CD8-positive, alpha-beta memory T cell (primary cell): ENCODE measurements at places on chromosomes 16 and 17. TPM values are rescaled to one million over a fixed set of nuclear protein-coding genes. Genes with fewer than 3 reads are reported as not detected.
A peak's percentile ranks its signal among the peaks of the same experiment; 100 is the strongest.

The SPOP gene
- total RNA-seq: 74.8 TPM

The HOXB3 gene
- total RNA-seq: 3.5 TPM

The MRPL28 gene
- 98.0 TPM for total RNA-seq

DNA sequence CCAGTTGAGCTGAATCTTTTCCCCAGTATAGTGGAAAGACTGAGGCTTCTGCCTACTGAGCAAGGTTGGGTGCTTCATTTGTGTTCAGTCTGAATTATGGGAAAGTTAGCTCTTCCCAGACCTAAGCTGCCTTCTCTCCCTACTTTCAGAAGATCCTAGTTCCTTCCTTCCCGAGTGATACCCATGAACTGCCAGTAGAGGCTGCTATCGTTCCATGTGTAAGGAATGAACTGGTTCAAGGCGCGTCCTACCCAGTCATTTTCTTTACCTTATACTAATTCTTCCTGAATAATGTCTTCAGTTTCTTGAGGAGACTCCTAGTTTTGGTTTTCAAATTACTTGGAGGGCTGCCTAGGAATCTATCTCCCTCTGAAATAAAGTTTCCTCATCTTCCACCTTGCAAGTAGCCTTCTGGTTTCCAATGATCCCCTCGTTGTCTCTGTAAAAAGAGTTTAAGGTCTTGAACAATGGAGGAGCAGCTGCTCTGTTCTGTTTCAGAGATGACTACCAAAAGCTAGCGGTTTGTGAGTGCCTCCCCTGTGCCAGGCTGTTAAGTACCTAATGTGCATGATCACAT lies 934 bp upstream of the AOC2 start:
- peaks cover 42% of the 10 kb centered on the region for H3K36me3 ChIP-seq
- DNase-seq: no peak
- no peaks in the 10 kb centered on the region for H3K27me3 ChIP-seq
- no peaks in the 10 kb centered on the region for H3K4me1 ChIP-seq
- no peak overlapping the region for H3K4me3 ChIP-seq

GRCh38 chr16:58329135-58329534 lies 34.3 kb upstream of the PRSS54 start:
- no peak overlapping the region for H3K27ac ChIP-seq
- no peak for DNase-seq
- no peak overlapping the region for H3K4me3 ChIP-seq
- no peaks in the 10 kb centered on the region for H3K36me3 ChIP-seq
- H3K27me3 ChIP-seq: no peaks in the 10 kb centered on the region
- no peaks in the 10 kb centered on the region for H3K4me1 ChIP-seq

The KIFC3 gene
- 3.2 TPM for total RNA-seq

DNA sequence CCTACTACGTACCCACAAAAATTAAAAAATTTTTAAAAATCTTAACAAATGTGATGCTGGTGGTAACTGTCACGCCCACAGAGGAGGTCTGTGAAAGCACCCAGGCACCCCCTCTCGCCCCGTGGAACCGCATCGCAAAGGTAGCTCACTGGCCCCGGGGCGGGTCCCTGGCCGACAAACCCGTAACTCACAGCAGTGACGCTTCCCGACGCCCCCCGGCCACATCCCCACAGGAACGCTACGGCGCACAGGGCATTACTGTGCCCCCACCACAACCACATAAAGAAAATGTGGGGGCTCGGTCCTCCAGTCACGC lies 366 bp downstream of the ANKS3 start:
- DNase-seq: no peak
- peaks cover 6% of the 10 kb centered on the region for H3K36me3 ChIP-seq
- H3K27me3 ChIP-seq: no peaks in the 10 kb centered on the region
- peaks cover 18% of the 10 kb centered on the region for H3K4me1 ChIP-seq
- H3K27ac ChIP-seq: peak overlapping the region; percentile 88

The SPATA22 gene
- total RNA-seq: not detected

DNA sequence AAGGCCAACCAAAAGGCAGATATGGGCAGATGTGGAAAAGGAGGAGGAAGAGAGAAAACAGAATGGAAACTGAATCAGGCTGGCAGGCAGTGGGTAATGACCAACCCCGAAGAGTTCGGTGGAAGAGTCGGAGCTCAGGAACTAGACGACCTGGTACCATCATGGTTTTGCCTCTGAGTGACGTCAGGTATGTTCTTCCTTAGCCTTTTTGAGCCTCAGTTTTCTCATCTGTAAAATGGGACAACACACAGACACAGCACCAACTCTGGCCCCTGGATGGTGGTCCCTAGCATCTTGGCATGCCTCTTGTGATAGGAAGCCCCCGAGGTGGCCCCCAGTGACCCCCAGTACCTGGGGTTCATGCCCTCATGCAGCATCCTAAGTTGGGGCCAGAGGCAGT lies 37.2 kb upstream of the C16orf82 start:
- H3K36me3 ChIP-seq: no peaks in the 10 kb centered on the region
- no peaks in the 10 kb centered on the region for H3K4me1 ChIP-seq

- H3K4me1 ChIP-seq: no peaks in the 10 kb centered on the region
- no peaks in the 10 kb centered on the region for H3K27me3 ChIP-seq
- no peak overlapping the region for H3K27ac ChIP-seq
- no peaks in the 10 kb centered on the region for H3K36me3 ChIP-seq
- no peak overlapping the region for H3K4me3 ChIP-seq
Measured at GRCh38 chr17:31824766-31825360, 34.2 kb downstream of the COPRS start.

GRCh38 chr17:16046966-16047365 lies 47.3 kb downstream of the TTC19 start:
- no peaks in the 10 kb centered on the region for H3K27me3 ChIP-seq
- H3K4me3 ChIP-seq: no peak overlapping the region
- no peak for DNase-seq
- peaks cover 47% of the 10 kb centered on the region for H3K36me3 ChIP-seq
- H3K4me1 ChIP-seq: no peaks in the 10 kb centered on the region

The RND2 gene
- 0.22 TPM for total RNA-seq

- no peaks in the 10 kb centered on the region for H3K36me3 ChIP-seq
- no peaks in the 10 kb centered on the region for H3K27me3 ChIP-seq
- H3K4me1 ChIP-seq: peaks cover 19% of the 10 kb centered on the region
- no peak for DNase-seq
Measured at GRCh38 chr17:9467518-9467917, 108.1 kb downstream of the STX8 start.

DNA sequence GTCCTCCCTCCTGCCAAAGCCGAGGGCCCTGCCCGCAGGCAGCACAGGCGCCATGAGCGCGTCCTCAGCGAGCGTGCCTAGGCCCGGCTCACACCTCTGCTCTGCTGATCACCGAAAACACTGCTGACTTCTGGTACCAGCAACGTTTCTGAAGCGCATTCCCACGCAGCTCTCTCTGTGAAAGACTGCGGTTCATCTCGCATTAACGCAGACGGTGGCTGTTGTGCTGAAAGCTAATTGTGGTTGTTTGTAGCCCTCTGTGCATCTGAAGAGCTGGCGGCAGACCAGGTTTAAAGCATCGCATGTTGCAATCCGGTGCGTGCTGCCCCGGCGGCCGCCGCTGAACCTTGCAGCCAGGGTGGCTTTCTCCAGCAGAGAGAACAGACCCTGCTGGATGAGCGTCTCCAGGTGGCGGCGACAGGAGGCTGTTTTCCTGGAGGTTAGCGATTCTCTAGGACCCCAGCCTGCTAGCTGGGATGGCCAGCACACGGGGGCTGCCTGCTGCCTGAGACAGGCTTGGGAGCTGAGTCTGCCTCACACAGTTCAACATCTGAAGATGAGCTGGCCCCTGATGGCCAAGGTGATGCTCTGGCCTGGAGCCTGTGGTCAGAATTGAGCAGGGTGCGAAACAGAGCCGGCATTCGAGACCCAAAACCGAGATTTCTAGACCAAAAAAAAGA lies 49.8 kb upstream of the CHMP6 start:
- peaks cover 13% of the 10 kb centered on the region for H3K36me3 ChIP-seq
- H3K4me3 ChIP-seq: no peak overlapping the region
- no peaks in the 10 kb centered on the region for H3K27me3 ChIP-seq

GRCh38 chr16:1182316-1182671 lies 29.4 kb downstream of the CACNA1H start:
- H3K4me3 ChIP-seq: no peak overlapping the region
- no peaks in the 10 kb centered on the region for H3K27me3 ChIP-seq
- H3K36me3 ChIP-seq: no peaks in the 10 kb centered on the region
- DNase-seq: no peak
- no peak overlapping the region for H3K27ac ChIP-seq

DNA sequence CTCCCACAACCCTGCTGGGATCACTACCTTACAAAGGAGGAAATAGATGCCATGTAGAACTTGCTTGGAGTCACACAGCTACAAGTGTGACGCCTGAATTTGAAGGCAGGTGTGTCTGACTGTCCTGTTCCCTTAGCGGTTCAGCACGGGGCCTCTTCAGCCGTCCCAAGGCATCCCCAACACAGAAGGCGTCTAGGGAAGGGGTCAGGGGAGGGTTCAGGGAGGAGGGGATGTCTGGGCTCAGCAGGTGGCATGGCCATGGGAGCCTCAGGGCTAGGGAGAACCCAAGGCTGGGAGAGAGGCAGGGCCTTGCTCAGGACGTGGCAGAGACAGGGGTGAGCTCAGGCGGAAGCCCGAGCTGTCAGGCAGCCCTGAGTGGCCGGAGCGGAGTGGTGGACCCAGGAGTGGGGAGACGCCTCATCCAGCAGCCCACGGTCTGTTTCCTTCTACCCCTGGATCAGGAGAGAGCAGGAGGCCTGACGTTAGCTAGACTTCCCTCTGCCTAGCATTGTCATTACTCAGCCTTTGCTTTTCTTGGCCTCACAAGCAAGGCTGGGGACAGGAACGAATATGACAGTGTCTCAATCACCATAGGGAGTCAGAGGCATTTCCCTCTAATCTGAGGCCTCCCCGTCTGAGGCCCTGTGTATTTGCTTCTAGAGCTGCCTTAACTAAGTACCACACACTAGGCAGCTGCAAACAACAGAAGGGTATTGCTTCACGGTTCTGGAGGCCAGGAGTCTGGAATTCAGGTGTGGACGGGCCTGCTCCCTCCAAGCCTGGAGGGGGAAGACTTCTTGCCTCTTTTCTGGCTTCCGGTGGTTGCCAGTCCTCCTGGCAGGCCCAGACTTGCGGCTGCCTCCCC lies 31.3 kb upstream of the ANKRD40CL start:
- H3K4me1 ChIP-seq: no peaks in the 10 kb centered on the region
- no peak overlapping the region for H3K4me3 ChIP-seq
- no peak overlapping the region for H3K27ac ChIP-seq
- H3K36me3 ChIP-seq: no peaks in the 10 kb centered on the region

DNA sequence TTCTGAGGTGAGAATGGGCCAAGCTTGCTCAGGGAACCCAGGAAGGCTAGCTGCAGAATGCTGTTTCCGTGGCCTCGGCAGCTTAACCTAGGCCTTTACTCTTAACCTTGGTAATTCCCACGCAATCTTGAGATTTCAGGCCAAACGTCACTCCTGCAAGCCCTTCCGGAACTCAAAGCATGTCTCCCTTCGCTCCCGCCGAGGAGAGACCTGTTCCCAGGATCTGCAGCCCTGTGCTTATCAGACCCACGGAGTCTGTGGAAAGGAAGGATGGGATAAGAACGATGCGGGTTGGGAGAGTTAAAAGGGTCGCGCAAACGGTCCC lies 524 bp upstream of the ZFP3 start:
- H3K36me3 ChIP-seq: no peaks in the 10 kb centered on the region
- peak overlapping the region; percentile 97 for H3K4me3 ChIP-seq
- H3K4me1 ChIP-seq: peaks cover 9% of the 10 kb centered on the region
- no peak for DNase-seq
- H3K27me3 ChIP-seq: no peaks in the 10 kb centered on the region

DNA sequence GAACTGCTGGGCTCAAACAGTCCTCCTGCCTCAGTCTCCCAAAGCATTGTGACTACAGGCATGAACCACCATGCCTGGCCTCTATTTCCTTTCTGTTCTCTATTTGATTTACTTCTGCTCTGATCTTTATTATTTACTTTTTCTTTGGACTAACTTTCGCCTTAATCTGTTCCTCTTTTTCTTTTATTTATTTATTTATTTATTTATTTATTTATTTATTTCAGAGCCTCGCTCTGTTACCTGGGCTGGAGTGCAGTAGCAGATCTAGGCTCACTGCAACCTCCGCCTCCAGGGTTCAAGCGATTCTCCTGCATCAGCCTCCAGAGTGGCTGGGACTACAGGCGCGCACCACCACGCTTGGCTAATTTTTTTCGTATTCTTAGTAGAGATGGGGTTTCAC lies 1158.3 kb upstream of the GOT2 start:
- no peaks in the 10 kb centered on the region for H3K4me1 ChIP-seq
- no peak overlapping the region for H3K4me3 ChIP-seq
- no peak overlapping the region for H3K27ac ChIP-seq
- no peaks in the 10 kb centered on the region for H3K27me3 ChIP-seq
- no peak for DNase-seq

- peaks cover 20% of the 10 kb centered on the region for H3K4me1 ChIP-seq
- H3K27me3 ChIP-seq: no peaks in the 10 kb centered on the region
- DNase-seq: no peak
- no peak overlapping the region for H3K4me3 ChIP-seq
Measured at GRCh38 chr16:17412791-17413190, 58.0 kb downstream of the XYLT1 start.
